Adipose tissue (tissue), 3 donors: ENCODE measurements at places on chromosomes 2 and 18. TPM values are rescaled to one million over a fixed set of nuclear protein-coding genes. Genes with fewer than 3 reads are reported as not detected.

The CAVIN2 gene
- polyA plus RNA-seq = 47.9 TPM

The RGPD4 gene
- polyA plus RNA-seq = not detected

The ANKRD30B gene
- polyA plus RNA-seq = not detected

The SPOPL gene
- polyA plus RNA-seq = 5.7 TPM

The PCARE gene
- 0.11 TPM for polyA plus RNA-seq

The C1GALT1C1L gene
- 2.5 TPM for polyA plus RNA-seq

The MROH2A gene
- 0.14 TPM for polyA plus RNA-seq

The VWC2L gene
- polyA plus RNA-seq = not detected

The SKOR2 gene
- not detected for polyA plus RNA-seq

The TM4SF20 gene
- polyA plus RNA-seq = 0.22 TPM

The CFAP65 gene
- polyA plus RNA-seq = 0.03 TPM

The SEMA4C gene
- polyA plus RNA-seq = 41.2 TPM

The HOXD12 gene
- not detected for polyA plus RNA-seq

The HJURP gene
- polyA plus RNA-seq = 0.16 TPM

The GCG gene
- polyA plus RNA-seq = not detected

The FANCL gene
- polyA plus RNA-seq = 4.7 TPM

The TEX44 gene
- not detected for polyA plus RNA-seq

The SPDYA gene
- not detected for polyA plus RNA-seq

The ACMSD gene
- polyA plus RNA-seq = not detected

The SCN9A gene
- 1.6 TPM for polyA plus RNA-seq

The UGT1A5 gene
- not detected for polyA plus RNA-seq

The CRYGC gene
- not detected for polyA plus RNA-seq

The CCDC85A gene
- polyA plus RNA-seq = 0.76 TPM

The SLC4A3 gene
- 3.5 TPM for polyA plus RNA-seq

The REG1B gene
- polyA plus RNA-seq = 7.2 TPM

The SERPINB10 gene
- not detected for polyA plus RNA-seq

The DSC2 gene
- polyA plus RNA-seq = 1.3 TPM
